ENCODE measurements at places on chromosomes 5 and 9. TPM values are rescaled to one million over a fixed set of nuclear protein-coding genes. Genes with fewer than 3 reads are reported as not detected.

AMACR gene
- total RNA-seq: 15.8 TPM

TSC1 gene
- 29.7 TPM for total RNA-seq

PCDHA5 gene
- total RNA-seq: not detected

GLRA1 gene
- total RNA-seq: not detected

ZNF484 gene
- total RNA-seq: 6.4 TPM

SLC6A18 gene
- not detected for total RNA-seq

ENTREP1 gene
- not detected for total RNA-seq

ARL14EPL gene
- not detected for total RNA-seq

PROP1 gene
- total RNA-seq: not detected

ADGRD2 gene
- not detected for total RNA-seq

FGF18 gene
- total RNA-seq: 0.13 TPM

TNC gene
- 1.5 TPM for total RNA-seq

SPATA31A3 gene
- total RNA-seq: not detected
